ENCODE measurements at places on chromosomes 4 and X. TPM values are rescaled to one million over a fixed set of nuclear protein-coding genes. Genes with fewer than 3 reads are reported as not detected.

RASL11B gene
- polyA plus RNA-seq = 0.42 TPM

CT55 gene
- not detected for polyA plus RNA-seq

YY2 gene
- polyA plus RNA-seq = 0.47 TPM

PPP2R2C gene
- 0.09 TPM for polyA plus RNA-seq

BMX gene
- 2.8 TPM for polyA plus RNA-seq

ZFP92 gene
- polyA plus RNA-seq = 0.56 TPM

FAT1 gene
- 4.5 TPM for polyA plus RNA-seq

RAB40A gene
- polyA plus RNA-seq = 0.08 TPM

POU3F4 gene
- polyA plus RNA-seq = not detected
